ENCODE measurements at places on chromosomes 3 and 15. TPM values are rescaled to one million over a fixed set of nuclear protein-coding genes. Genes with fewer than 3 reads are reported as not detected.

- DNase-seq = no peak
Observed at GRCh38 chr3:136197159-136197793, 1.1 kb upstream of the MSL2 start.

GRCh38 chr15:67415181-67415580 lies 105.8 kb upstream of the C15orf61 start:
- DNase-seq = no peak

- DNase-seq = no peak
Observed at GRCh38 chr3:173624086-173624485, 226.5 kb downstream of the NLGN1 start.

ATP8B4 gene
- total RNA-seq = 15.8 TPM

HESX1 gene
- 0.52 TPM for total RNA-seq

Data from mucosa of gallbladder (tissue), 1 donor.